ENCODE measurements at places on chromosomes 2 and 18.
A peak's percentile ranks its signal among the peaks of the same experiment; 100 is the strongest.

DNA sequence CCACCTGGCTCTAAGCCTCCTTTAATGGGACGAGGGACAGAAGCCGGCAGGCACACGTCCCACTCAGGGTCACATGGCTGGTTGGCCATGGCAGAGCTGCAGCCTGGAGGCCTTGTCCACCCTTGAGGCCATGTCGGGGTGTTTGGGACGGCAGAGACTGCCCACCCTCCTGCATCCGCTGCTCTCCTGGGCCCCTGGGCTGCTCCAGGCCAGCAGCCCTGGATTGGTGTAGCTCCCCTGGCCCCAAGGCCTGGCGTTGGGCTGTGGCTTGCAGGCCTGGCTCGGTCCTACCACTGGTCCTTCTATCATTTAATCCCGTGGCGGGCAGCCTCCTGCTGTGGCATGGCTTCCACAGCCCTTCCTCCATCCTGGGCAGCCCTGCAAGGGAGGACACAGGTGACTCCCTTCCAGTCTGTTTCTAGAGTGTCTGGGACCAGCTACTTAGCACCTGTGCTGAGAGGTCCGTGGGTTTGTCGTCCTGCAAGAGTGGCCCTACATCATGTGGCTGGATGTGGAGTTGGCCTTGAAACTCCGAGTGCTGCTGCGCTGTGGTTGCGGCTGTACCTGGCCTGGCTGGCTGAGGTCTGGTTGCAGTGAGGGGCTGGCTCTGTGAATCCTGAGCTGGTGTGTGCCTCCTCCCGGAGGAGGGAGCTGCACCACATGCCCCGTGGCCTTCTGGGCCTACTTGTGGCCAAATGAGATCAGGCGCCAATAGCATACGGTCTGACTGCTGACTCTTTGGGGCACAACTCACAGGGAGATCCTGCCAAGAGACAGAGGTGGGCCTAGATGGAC, 67.3 kb downstream of the SH3RF3 start:
- DNase-seq = no peak

- DNase-seq = no peak
Measured at GRCh38 chr2:191618046-191618780, 59.7 kb upstream of the NABP1 start.

- no peak for DNase-seq
Measured at GRCh38 chr2:71121479-71121878, 8.6 kb downstream of the MCEE start.

DNA sequence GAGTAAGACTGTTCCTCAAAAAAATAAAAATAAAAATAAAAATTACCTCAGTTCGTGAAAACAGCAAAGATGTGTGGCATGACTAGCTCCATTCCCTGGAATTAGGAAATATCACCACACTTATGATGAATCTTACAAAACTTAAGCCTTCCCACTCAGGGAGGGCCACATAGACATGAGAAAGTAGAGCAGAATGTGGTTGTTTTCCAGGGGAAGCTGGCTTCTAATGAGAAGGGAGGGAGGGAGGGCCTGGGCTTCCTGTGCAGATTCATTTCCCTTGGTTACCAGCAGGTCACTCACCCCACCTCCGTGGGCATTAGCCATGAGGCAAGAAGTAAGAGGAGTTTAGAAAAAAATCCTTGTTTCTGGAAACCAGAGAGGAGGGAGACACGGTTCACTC, 95.9 kb upstream of the RMDN2 start:
- DNase-seq = no peak

DNA sequence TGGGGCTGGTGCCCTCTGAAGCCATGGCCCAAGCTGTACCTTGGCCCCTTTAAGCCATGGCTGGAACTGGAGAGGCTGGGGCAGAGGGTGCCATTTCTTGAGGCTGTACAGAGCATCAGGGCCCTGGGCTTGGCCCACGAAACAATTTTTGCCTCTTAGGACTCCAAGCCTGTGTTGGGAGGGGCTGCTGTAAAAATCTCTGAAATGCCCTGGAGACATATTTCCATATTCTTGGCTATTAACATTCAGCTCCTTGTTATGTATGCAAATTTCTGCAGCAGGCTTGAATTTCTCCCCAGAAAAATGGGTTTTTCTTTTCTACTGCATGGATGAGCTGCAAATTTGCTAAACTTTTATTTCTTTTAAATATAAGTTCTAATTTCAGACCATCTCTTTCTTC, 834.0 kb downstream of the DSC3 start:
- DNase-seq = no peak

DNA sequence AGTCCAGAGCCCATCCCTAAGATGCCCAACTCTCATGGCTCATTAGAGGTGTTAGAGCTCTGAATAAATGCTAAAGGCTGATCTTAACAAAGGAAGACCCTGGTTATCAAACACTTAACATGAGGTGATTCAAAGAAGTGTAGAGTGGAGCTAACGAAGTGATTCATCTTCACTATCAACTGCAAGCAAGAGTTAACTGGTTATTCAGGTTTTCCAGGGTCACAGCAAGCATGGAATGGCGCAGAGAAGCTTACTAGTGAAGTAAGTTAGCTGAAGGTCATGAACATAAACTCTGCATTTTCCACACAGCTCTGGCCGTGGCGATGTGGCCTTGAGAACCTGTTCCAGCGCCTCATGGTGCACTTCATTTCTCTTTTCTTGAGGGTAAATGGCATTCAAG, 17.0 kb downstream of the RND3 start:
- no peak for DNase-seq

- DNase-seq = peak; percentile 50
Measured at GRCh38 chr2:177291701-177292100, 27.2 kb upstream of the NFE2L2 start.

DNA sequence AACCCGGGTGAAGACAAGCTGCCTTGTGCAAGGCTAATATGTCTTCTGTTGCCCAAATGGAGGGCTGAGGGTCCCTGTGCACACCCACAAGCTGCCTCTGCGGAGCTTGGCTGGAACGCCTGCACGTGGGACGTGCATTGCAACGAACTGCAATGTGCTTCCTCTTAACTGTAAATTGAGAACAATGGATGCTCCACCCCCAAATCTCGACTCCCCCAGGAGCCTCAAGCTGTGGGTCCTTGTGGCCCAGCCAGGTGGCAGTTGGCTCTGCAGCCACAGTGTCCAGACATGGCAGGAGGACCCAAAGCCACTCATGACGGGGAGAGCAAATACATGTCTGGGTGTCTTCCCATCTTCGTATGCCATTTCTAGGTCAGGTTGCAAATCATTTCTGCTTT, 90.1 kb downstream of the TWIST2 start:
- no peak for DNase-seq

All from activated T-cell treated with anti-CD3 and anti-CD28 coated beads, Interleukin-2, amount 50 U/mL, for 48 hours (primary cell).